ENCODE measurements at places on chromosomes 5 and 9. TPM values are rescaled to one million over a fixed set of nuclear protein-coding genes. Genes with fewer than 3 reads are reported as not detected.
A peak's percentile ranks its signal among the peaks of the same experiment; 100 is the strongest.

Gene MYO10
- 114 TPM for total RNA-seq

- DNase-seq, result no peak
These were observed 148.7 kb downstream of the LURAP1L start for GRCh38 chr9:12923468-12924009.

GRCh38 chr9:98572054-98572627 is 136.6 kb downstream of the GABBR2 start:
- no peak for DNase-seq

GRCh38 chr5:39661026-39661779 is 236.4 kb upstream of the DAB2 start:
- DNase-seq, result no peak

GRCh38 chr5:22351178-22351577 is 502.0 kb downstream of the CDH12 start:
- no peak for DNase-seq

- peak; percentile 7 for DNase-seq
These were observed 448.9 kb upstream of the ZNF462 start for GRCh38 chr9:106414042-106414441.

- no peak for DNase-seq
These were observed 12.9 kb downstream of the PLPP1 start for GRCh38 chr5:55521881-55522280.

DNA sequence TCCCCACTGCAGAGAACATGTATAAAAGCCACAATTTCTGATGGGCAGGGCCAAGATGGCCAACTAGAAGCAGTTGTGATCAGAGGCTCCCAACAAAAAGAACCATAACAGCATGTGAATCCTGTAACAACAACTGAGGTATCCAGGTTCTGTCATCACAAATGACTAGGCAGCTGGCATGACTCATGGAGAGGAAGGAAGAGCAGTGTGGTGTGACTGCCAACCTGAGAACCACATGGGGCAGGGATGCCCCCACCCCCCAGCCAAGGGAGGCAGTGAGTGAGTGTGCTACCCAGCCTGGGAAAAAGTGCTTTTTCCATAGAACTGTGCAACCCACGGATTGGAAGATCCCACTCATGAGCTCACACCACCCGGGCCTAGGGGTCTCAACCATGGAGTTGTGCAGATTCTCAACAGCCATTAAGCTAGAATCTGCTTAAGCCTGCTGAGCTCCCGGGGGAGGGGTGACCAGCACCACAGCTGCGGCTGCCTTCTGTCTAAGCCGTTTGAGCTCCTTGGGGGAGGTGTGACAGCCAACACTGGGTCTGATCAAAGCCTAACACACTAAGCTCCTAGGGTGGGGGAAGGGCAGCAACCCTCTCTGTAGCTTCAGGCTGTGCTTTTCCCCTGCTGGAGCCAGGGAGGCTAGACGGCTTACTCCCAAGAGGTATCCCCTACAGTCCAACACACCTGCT is 80.1 kb upstream of the DMAC1 start:
- peak; percentile 48 for DNase-seq

DNA sequence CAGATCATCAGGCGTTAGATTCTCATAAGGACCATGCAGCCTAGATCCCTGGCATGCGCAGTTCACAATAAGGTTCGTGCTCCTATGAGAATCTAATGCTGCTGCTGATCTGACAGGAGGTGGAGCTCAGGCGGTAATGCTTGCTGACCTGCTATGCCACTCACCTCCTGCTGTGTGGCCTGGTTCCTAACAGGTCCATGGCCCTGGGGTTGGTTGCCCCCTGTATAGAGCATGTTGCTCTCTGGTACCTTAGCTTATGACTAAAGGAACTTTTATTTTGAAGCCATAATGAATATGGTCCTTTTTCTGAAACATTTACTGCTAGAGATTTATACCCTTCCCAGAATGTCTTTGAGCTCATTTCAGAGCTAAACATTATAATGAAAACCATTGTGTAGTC is 3.1 kb downstream of the MAN2A1 start:
- no peak for DNase-seq

Measured in GM23338 (cell line).